Cortex of kidney (tissue), 1 donor: ENCODE measurements at places on chromosomes 3 and 15.

- DNase-seq = no peak
Observed at GRCh38 chr3:77919244-77919643, 879.3 kb downstream of the ROBO2 start.

GRCh38 chr3:46947981-46948791, 28.4 kb downstream of the CCDC12 start:
- DNase-seq = no peak

- no peak for DNase-seq
Observed at GRCh38 chr3:141663993-141664392, 74.1 kb upstream of the RNF7 start.

GRCh38 chr3:33768578-33769330, 29.7 kb upstream of the PDCD6IP start:
- DNase-seq = no peak

DNA sequence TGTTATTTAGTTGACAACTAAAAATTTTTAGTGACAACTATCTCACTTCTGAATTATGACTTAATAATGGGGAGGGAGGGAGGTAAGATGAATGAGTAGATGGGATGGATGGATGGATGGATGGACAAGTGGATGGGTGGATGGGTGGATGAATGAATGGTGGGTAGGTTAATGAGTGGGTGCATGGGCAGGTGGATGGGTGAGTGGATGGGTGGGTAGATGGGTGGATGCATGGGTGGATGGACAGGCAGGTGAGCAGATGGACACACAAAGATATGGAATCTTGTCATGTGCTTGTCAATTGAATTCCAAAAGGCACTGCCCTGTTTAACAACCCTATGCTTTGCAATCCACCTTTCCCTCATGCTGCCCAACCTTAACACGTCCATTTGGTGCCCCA, 41.5 kb downstream of the KLHL25 start:
- no peak for DNase-seq

DNA sequence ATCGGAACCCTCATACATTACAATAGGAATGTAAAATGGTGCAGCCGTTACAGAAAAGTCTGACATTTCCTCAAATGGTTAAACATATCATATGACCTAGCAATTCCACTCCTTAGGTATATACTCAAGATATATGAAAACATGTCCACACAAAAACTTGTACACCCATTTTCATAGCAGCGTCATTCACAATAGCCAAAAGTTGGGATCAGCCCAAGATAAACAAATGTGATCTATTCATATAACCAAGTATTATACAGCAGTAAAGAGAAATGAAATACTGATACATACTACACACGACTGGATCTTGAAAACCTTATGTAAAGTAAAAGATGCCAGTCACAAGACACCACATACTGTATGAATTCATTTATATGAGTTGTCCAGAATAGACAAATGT, 102.4 kb downstream of the MSL2 start:
- no peak for DNase-seq

GRCh38 chr15:76337696-76338485, 1.3 kb downstream of the ISL2 start:
- DNase-seq = no peak

- no peak for DNase-seq
Observed at GRCh38 chr3:155334914-155335723, 41.6 kb upstream of the STRIT1 start.

DNA sequence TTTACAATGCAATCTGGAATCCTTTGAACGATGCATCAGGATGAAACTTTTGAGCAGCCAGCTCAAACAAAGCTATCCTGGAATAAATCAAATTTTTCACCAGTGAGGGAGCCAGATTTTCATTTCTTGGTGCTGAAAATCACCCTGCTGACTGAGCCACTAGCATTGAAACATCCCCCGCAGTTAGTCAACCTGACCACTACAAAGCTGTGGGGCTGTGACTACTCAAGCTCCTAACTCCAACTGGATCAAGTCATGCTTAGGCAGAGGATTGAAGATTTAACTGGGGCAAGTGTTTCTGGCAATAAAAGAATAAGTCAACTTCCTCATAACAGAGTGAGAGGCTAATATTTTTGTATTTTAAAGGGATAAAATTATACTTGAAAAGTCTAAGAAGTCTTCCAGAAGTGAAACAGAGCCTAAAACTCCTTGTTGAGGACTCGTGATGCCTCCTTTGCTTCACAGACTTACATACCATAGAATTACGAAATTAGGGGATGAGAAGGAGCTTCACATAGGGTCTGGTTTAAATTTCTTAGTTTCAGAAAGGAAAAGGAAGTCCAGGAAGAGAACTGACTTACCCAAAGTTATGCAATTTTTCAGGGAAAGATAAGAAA, 177.8 kb downstream of the SERPINI1 start:
- DNase-seq = no peak

DNA sequence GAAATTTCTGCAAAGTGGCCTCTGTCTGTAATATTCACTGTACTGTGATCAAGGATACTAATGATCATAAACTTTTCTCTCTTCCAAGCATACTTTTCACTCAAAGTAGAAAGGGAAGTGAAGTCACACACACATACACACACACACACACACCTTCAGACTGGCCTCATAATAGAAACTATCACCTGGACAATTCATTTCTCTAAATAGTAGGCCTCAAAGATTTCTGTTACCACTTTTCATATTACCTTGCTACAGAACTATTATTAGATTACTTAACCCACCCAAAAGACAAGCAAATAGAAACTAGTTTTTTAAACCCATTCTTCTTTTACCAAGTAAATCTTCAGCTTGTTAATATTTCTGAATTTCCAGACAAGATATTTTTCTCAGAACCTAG, 12.2 kb downstream of the CPB1 start:
- DNase-seq = no peak

DNA sequence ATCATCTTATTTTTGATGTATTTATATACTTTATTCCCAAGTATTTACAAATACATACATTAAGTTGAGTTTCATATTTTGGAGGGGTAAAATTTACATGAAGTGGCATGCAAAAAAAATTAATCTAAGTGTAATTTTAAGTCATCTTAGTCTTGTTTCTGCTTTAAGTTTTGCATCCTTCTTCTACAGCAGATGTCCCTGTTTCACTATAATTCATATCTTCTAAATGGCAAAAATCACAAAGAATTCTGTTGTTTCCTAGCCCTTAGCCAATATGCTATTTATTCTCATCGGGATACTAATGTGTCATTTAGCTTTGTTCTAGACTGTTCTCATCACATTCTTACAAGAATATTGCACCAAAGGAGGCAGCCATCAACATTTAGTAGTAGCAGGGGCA, 831.9 kb downstream of the GBE1 start:
- DNase-seq = no peak

DNA sequence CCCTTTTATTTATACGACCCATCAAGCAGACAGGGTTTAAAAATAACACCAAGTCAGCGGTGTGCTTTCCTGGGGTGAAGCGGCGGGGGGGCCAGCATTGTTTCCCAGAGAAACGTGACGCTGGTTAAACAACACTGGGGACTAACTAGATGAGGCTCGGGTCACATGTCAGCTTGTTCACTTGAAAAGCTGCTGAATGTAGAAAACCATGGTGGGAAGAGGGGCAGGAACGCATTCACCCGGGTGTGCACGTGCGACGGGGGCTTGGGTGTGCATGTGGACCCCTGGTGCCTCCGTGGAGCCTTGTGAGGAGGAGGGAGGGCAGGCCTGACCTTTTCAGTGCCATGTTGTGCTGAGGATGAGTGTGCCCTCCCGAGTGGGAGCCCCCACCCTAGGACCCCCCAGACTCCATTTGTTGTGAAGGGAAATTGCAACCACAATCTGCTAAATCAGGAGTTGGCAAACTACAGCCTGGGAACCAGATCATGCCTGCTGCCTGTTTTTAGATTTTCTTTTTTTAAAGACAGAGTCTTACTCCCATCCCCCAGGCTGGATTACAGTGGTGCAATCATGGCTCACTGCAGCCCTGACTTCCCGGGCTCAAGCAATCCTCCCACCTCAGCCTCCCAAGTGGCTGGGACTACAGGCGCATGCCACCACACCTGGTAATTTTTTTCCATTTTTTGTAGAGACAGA, 70.4 kb upstream of the CMTM7 start:
- DNase-seq = no peak

DNA sequence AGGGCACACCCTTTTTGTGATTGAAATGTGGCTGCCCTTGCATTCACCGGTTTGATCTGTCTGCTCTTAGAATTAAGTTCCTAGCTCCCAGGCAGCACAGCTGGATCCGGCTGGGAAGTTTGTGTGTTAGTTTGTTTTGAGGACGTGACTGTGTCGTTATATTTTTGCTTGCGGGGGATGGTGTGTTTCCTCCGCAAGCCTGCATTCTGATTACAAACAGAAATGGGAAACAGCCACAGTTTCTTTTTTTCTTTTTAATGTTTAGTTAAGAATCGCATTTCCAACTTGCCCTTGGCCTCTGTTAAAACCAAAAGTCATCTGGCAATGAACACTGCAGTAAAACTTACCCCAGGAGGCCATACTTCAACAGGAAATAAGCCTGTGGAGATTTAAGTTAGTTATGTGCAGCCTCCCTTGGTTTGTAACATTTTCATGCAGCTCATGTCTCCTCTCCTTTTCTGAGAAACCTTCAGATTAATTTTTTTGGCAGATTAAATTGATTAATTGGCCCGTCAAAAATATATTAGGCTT, 888 bp downstream of the TMOD3 start:
- DNase-seq = no peak

GRCh38 chr15:62444104-62445022, 279.3 kb upstream of the C2CD4B start:
- DNase-seq = no peak

DNA sequence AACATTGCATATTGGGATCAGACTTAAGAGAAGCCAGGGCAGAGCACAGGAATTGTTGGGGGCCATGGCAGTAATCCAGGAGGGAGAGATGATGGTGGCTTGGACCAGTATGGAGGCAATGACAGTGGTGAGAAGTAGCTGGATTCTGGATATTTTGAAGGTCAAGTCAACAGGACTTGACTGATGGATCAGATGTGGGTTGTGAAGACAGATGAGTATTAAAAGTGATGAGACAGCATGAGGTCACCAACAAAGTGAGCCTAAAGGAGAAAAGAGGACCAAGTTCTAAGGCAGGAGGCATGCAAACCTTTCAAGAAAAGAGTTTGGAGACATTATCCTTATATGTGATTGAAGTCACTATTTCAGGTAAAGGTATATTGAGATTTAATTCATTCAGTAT, 56.6 kb upstream of the TIPARP start:
- DNase-seq = no peak

GRCh38 chr15:91940496-91941381, 87.2 kb downstream of the SLCO3A1 start:
- DNase-seq = no peak

DNA sequence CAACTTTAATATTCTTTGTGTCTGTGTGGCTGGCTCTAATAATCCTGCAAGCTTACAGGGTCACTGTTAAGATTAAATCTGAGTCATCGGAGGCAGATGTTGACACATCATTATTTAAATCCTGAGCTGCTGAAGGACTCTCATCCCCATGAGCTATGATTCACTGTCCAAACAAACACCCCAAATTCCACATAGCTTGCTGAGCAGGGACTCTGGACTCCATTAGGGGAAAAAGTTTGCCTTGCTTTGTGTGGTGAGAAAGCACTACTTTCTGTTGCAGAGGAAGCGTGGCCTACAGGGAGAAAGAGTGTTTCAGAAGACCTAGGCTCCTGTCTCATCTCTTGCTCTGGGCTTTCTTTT, 213.7 kb downstream of the PDCD6IP start:
- no peak for DNase-seq

DNA sequence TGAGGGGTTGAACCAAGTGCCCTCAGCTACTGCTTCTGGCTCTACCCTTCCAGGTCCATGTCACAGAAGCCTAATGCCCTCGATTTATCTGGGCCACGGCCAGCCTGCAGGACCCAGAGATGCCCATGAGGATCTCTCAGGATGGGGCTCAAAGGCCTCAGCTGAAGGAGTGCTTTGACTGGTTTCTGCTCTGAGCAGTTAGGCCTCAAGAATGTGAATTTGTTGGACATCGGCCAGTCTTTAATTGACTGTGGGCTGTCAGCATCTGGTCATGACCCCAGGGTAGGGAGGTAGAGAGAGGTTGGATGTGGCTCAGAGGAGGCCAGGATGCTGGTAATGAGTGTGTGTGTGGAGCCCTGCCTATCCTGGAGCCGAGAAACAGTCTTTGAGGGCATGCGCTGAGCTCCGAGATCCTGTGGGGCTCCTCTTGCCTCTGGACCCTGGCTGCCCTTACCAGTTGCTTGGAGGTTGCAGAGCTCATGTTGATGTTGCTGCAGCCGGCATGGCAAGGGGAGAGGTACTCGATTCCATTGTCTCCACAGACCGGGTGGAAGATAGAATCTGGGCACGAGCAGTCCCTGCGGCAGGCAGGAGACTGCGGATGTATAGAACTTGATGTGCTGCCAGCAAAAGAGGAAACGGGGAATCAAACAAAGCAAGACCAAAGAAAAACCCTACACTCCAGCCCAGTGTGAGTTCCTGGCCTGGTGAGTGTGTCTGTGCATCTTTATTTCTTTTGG, 49.1 kb upstream of the RAB6B start:
- no peak for DNase-seq

DNA sequence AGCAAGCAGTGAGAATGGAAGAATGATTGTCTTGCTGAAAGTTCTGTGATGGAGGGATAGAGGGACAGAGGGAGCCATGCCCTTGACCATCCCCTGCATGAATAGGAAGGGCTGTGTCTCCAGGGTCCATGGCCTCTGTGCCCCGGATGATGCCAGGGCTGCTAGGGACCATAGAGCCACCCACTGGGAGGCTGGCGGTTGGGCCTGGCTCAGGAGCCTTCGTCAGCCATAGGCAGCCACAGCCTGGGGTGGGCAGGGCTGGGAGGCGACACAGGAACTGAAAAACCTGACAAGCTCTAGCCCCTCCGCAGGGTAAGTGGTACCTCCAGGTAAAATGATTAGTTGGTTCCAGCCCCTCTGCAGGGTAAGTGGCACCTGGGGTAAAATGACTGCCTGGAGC, 19.1 kb upstream of the LAMP3 start:
- no peak for DNase-seq

- DNase-seq = no peak
Observed at GRCh38 chr3:18098960-18099587, 326.1 kb downstream of the SATB1 start.

GRCh38 chr3:71813704-71814103, 28.8 kb upstream of the PROK2 start:
- DNase-seq = no peak

- DNase-seq = no peak
Observed at GRCh38 chr15:94081829-94082228, 149.5 kb upstream of the MCTP2 start.

DNA sequence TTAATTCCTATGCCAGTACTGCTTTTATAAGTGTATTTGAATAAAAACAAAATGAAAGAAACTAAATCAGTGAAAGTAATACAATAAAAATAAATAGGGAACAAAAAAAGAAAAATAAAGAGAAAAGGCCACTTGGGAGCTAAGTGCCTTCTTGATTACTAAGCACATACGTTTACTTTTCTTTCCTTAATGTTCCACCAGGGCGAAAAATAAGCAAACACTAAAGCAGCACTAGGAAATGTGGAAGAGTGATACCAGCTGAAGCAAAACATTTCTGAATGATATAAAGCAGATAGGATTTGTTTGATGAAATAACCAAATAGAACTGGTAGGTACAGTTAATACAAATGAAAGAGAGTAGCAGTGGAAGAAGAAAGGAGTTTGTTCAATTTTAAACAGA, 132.8 kb upstream of the ZPLD1 start:
- DNase-seq = no peak
